A172 (cell line): ENCODE measurements at places on chromosomes 2 and 18. TPM values are rescaled to one million over a fixed set of nuclear protein-coding genes. Genes with fewer than 3 reads are reported as not detected.

Gene NETO1
- total RNA-seq: 19.6 and 27.4 TPM in 2 replicates

Gene RPRM
- not detected in 2 replicates for total RNA-seq

Gene SERPINB3
- not detected in 2 replicates for total RNA-seq

GRCh38 chr2:68121873-68122679 lies 35.6 kb upstream of the PNO1 start:
- DNase-seq: peak; percentile 70

- DNase-seq: peak; percentile 3
These were observed 157.0 kb upstream of the CBLN2 start for GRCh38 chr18:72700961-72701710.

DNA sequence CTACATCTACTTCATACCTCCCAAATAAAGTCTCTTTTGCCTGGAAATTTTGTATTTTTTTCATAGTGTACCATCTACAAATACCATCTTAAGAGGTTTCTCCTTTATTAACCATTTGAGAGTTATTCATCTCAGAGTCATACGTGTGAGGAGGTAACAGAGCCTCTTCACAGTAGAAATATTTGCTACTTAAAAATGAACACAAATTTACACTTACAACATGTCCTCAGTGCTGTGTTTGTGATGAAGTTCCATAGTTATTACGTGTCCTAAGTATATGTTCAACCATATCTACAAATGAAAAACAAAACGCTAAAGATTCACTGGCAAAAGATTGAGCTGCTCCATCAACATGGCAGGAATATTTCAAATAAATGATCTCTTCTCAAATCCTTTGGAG lies 48.5 kb upstream of the HNRNPA3 start:
- DNase-seq: no peak

- no peak for DNase-seq
These were observed 1.0 kb downstream of the ALKAL2 start for GRCh38 chr2:286774-287392.

DNA sequence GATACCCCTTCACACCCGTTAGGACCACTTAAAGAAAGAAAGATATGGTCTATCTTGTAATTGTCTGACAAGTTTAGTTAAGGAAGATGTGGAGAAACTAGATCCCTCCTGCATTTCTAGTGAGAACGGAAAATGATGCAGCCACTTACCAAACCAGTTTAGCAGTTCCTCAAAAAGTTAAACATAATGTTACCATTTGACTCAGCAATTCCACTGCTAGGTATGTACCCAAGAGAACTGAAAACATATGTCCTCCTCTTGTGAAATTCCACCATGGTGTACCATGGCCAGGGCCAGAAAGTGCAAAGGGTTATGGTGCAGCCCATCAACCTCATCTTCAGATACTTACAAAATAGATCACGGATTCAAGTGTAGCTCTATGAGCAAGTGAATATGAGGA lies 79.0 kb upstream of the ID2 start:
- DNase-seq: no peak

DNA sequence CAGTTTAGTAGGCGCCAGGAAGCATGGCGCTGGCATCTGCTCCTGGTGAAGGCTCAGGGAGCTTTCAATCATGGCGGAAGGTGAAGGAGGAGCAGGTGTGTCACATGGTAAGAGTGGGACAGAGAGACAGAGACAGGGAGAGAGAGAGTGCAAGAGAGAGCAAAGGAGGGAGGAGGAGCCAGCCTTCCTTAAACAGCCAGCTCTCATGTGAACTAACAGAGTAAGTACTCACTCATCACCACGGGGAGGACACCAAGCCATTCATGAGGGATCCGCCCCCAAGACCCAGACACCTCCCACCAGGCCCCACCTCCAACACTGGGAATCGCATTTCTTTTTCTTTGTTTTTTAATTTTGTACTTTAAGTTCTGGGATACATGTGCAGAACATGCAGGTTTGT lies 40.8 kb upstream of the CLASP1 start:
- no peak for DNase-seq

DNA sequence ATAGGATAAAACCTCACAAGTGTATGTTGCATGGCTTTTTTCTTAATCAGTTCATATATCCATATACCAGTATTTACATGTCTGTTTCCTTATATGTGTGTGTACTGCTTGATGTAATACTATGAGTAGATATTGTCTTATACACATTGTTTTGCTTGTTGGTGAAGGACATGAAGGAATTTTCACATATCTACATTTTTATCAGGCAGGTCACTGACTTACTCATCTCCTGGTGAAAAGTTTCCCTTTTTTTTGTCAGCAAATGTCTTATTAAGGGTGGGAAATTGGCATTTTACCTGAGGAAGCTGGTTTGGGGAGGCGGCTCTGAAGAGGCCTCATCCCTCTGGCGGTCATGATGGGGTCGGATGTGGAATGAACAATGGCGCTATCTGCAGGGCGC lies 61.4 kb upstream of the LYPD1 start:
- peak; percentile 5 for DNase-seq

GRCh38 chr18:11785444-11786055 lies 65.7 kb upstream of the CHMP1B start:
- no peak for DNase-seq

DNA sequence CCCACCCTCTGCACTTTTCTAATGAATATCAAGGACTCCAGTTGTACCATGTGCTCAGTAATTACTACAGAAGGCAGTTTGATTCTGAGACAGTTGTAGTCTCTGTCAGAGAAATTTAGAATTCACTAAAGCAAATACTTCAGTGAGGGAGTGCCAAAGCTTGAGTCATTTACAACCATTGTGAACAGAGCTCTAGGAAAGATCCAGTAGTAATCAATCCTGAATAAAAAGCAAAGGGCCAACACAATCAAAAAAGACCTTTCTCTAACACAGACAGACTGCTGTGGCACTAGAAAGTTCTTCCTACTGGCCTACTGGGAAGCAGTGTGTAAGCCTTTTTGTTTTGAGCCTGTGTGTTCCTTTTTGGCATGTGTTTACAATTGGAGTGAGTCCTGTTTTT lies 135.6 kb upstream of the UNC80 start:
- no peak for DNase-seq

GRCh38 chr2:44652701-44653100 lies 288.8 kb upstream of the SIX3 start:
- no peak for DNase-seq

GRCh38 chr18:7417727-7418126 lies 149.4 kb upstream of the PTPRM start:
- peak; percentile 68 for DNase-seq
